ENCODE measurements at places on chromosomes 1 and 21.

DNA sequence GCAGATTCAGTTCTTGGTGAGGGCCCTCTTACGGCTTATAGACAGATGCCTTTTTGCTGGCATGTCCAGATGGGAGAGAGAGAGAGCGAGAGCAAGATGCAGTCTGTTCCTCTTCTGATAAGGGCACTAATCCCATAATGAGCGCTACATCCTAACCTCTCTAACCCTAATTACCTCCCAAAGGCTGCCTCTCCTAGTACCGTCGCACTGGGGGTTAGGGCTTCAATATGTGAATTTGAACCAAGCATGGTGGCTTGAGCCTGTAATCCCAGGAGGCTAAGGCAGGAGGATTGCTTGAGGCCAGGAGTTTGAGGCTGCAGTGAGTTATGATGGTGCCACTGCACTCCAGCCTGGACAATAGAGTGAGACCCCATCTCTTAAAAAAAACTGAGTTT lies 10.5 kb upstream of the SDE2 start:
- no peak for DNase-seq

DNA sequence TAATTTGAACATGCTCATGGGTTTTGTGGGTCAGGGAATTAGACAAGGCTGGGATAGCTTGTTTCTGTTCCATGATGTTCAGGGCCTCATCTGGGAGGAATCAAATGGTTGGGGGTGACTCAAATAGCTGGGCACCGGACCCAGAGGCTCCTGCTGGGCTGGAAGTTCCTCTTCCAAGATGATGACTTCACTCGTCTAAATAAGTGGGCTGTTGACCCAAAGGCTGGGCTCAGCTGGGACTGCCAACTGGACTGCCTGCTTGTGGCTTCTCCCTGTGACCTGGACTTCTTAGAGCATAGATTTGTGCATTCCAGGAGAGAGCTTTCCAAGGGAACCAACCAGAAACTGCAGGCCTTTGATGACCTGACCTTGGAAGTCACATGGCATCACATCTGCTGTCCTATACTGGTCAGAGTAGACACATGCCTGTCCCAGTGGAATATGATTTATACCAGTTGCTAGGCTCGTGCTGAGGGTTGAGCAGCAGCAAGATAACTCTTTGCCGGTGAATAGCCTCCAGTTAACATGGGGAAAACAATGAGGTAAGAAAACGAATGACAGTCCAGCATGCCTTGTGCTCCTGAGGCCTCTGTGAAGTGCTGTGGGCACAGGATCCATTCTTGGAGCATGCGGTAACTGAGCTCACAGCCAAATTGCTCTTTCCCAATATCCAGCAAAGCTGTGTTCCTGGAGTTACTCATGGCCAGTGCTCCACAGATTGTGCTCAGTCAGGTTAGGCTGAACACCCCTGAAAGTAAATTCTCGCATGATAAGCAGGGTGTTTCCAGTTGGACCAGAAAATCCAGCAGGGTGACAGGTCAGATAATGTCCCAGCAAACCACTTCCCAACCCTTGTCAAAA lies 272.9 kb upstream of the TMEM51 start:
- no peak for DNase-seq

- DNase-seq: peak; percentile 85
These were observed at the start of gene TARBP1 for GRCh38 chr1:234478481-234479309. TARBP1 (minus strand) TSS chr1:234479179; CDS start chr1:234479103, 76 bp downstream.

DNA sequence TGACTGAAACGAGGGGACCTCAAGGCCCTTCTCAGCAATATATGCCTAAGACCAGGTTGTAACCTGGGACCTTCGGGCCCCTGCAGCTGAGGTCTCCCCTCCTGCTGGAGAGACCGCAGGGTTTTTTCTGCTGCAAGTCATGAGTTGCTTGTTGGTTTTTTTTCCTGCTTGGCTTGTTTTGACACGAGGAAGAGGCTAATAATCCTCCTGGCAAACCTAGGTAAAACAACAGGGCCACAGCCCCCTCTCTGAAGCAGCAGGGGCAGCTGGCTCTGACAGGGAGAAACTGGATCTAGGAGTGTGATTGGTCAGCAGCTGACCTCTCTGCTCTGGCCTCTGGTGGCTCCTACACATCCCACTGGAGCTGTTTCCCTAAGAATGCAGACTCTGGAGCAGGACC lies 69.0 kb downstream of the CD34 start:
- no peak for DNase-seq

- DNase-seq: no peak
These were observed 134.6 kb downstream of the BRINP2 start for GRCh38 chr1:177305040-177306018.

DNA sequence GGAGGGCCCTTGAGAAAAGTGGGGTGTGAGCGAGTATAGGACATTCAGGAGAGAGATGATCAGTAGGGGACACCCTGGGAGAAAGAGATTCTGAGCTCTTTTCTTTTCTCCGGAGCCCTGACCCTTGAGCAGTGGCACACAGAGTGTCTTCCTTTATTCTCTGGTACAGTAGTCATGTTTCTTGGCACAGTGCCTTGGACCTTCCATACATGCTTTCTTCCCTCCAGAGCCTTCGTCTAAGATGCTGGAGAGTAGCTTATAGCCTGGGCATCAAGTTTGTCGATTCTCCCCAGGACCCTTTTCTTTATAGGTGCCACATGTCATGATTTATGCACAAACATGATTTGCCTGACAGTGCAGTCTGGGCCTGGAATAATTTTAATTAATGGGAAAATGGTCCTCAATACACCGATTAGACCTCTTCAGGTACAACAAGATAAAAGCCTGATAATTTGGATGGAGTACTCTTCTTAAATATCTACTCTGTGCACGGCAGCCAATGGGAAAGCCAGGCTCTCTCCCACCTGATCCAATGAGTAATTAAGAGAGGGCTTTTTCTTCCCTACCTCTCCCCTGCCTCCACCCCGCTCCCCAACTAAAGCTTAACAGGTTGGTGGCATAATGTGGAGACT lies at the start of gene TBX19:
Gene TBX19 (plus strand): TSS at position 582 of the 632 bp plus-strand sequence. CDS start 214 bp downstream, outside the sequence.
- no peak for DNase-seq

DNA sequence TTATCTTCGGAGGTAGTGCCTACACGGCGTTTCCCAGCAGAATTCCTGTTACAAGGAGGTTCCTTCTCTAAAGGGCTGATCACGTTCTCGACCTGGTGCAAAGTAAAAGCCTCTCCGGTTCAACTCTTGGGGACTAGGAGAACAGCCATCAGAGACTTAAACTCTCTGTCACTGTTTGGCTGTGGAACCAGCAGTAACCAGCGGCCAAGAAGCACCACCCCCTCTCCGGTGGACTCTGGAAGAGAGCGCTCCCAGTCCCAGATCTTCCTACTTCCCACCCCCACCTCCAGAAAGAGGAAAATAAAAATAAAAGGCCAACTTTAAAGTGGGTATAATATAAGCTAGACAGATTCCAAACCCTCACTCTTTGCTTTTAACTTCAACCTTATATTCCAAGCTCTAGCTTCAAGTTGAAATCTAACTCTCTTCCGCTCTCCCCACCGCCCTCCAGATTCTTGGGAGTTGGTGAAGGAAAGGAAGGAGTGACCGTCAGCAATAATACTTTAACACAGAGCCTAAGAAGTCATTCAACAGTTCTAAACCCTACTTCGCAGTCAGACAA lies 2.9 kb downstream of the BRINP3 start:
- DNase-seq: no peak

DNA sequence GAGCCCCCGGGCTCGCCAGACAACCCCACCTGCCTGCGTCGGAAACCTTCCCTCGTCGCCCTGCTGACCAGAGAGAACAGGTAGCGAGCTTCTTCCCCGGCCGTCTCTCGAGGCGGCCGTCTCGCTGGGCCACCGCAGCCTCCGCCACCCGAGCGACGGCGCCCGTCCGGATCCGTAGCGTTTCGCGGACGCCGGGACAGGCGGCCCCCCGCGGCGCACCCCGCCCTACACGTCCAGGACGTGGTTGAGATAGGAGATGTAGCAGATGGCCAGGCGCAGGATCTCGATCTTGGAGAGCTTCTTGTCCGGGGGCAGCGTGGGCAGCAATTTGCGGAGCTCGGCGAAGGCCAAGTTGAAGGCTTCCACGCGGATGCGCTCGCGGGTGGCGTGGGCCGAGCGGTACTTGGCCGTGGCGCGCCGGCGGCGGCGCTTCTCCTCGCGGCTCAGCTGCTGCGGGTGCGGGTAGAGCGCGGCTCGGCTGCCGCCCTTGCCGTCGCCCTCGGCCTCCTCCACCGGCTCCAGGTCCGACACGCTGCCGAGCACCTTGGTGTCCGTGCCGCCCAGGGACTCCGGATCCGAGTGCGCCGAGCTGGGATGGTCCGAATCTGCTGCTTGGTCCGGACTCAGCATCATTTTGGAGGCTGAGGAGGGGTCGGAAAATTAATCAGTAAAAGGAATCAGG lies 3.0 kb downstream of the NHLH2 start:
- DNase-seq: peak; percentile 10

DNA sequence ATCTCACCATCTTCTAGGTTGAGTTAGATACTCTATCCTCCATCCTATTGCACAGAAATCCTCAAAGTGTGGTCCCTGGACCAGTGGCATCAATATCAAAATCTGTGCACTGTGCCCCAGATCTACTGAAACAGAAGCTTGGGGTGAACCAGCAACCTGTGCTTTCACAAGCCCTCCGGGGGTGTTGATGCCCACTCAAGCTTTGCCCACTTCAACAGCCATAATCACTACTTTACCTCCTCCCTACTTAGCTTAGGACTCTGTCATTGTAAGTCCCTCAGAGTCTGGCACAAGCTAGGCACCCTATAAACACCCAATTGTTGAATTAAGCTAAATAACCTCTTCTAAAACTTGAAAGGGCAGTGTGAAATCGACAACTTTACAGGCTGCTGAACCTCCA lies 144.2 kb upstream of the SOD1 start:
- DNase-seq: no peak

DNA sequence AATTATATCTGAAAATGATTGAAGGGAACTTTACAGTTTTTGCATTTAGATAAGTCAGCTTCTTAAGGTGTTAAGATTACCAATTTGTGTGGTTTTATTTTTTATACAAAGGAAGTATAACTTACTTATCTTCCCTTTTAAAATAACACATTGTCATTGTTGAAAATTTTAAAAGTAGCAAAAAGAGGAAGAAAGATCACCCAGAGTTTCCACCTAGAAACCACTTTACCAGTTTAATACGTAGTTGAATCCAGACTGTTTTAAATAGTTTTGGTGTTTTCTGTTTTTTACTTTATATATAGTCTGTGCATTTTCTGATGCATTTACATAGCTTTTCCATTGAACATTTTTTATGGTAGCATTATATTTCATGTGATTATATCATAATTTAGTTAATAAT lies 6.1 kb downstream of the CCDC18 start:
- no peak for DNase-seq
